ENCODE measurements at places on chromosomes 5 and 9.
A peak's percentile ranks its signal among the peaks of the same experiment; 100 is the strongest.

DNA sequence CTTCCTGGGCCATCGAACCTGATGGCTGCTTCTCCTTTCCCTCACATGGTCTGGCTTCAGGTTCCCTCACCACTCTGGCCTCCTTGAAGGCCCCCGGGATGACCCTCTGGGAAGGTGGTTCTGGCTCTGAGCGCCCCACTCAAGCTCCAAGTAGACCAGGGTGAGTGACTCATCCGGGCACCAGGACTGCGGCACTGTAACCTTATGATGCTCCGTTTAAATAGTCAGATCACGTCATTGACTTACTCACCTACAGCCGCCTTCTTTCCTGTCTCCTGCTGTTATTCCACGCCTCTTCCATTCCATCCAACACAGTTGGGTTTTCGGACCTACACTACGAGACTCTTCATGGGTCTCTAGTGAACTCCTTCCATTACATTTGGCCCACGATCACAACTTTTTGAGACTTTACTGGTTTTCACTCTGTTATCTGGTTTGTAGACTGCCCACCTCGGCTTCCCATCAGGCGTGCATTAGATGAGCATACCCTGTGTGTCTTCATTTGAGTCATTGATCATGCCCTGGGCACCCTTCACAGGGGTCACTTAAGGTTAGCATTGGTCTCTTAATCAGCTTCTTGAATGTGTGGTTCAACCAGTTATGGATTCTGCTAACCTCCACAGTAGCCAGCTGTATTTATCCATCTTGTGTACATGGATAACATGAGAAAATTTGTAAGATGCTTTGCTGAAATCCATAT, 138.8 kb upstream of the LMX1B start:
- DNase-seq, result no peak

DNA sequence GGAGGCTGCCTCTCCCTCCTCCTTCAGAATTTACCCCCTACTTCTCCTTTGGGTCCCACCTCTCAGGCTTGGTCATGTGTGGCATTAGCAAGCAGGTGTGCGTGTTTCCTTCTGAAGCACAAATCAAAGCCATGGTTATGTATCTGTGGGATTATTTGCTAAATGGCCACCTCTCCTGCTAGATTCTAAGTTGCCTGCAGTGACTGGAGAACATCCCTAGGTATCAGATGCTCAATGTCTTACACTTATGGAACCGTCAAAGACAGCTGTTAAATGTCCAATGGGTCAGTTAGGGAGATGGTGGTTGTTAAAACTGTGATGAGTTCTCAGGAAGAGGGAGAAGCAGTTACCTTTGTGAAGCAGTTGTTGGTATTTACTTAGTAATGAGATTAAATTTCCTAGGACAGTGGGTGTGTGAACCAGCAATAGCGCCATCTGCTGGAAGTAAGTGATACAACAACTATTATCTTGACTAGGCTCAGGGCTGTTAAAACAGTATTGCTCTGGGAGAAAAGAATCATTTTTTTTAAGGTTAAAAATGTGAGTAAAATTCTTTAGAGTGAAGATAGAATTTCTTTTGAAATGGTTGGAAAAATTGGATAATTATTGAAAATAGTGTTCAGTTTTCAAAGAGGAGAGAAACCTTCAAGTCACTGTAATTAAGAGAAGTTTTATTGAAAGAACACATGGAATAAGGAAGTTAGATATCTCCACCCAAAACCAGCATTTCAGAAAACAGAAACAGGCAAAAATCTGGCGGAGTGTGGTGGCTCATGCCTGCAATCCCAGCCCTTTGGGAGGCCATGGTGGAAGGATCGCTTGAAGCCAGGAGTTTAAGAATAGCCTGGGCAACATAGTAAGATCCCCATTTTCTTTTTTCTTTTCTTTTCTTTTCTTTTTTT, 71.3 kb downstream of the TMC1 start:
- no peak for DNase-seq

DNA sequence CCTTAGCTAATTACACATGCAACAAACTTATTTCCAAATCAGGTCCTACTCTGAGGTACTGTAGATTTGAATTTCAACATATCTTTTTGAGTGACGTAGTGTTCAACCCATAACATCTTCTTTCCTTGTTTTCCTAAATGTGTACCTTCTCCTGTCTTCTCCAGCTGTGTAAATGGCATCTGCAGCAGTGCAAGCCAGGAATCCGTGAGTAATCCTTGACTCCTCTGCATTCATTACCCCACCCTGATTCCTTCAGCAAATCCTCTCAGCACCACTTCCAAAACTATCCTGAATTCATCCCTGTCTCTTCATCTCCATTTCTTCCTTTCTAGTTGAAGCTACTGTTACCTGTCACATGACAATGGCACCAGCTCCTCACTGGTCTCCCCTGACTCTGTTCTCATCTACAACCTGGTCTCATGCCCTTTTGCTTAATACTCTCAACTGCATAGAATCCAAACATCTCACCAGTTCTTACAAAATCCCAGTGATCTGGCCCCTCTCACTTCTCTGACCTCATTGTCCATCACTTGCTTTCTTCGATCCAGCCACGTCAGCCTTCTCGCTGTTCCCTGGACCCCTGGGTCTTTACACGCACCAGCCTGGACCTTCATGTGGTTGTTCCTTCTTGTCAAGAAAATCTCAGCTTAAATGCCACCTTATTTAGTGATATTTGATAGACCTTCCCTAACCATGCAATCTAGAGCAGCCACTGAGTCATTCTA, 14.6 kb upstream of the TRAF1 start:
- DNase-seq, result no peak

DNA sequence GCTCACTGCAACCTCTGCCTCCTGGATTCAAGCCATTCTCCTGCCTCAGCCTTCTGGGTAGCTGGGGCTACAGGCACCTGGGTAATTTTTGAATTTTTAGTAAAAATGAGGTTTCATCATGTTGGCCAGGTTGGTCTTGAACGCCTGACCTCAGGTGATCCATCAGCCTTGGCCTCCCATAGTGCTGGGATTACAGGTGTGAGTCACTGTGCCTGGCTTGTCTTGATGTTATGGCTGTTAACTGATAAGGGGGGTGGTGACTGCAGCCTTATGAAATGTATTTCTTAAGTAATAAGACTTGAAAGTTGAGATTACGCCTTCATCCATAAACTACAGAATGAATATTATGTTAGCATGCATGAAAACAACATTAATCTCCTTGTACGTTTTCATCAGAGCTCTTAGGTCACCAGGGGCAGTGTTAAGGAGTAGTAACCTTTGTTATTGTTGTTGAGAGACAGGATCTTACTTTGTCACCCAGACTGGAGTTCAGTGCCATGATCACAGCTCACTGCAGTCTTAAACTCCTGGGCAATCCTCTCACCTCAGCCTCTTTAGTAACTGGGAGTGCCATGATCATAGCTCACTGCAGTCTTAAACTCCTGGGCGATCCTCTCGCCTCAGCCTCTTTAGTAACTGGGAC, 148.3 kb downstream of the ATP10B start:
- DNase-seq, result no peak

- no peak for DNase-seq
These were observed 159.2 kb downstream of the NSG2 start for GRCh38 chr5:174204535-174205313.

- no peak for DNase-seq
These were observed 178.1 kb downstream of the TMEM161B start for GRCh38 chr5:88090506-88090905.

DNA sequence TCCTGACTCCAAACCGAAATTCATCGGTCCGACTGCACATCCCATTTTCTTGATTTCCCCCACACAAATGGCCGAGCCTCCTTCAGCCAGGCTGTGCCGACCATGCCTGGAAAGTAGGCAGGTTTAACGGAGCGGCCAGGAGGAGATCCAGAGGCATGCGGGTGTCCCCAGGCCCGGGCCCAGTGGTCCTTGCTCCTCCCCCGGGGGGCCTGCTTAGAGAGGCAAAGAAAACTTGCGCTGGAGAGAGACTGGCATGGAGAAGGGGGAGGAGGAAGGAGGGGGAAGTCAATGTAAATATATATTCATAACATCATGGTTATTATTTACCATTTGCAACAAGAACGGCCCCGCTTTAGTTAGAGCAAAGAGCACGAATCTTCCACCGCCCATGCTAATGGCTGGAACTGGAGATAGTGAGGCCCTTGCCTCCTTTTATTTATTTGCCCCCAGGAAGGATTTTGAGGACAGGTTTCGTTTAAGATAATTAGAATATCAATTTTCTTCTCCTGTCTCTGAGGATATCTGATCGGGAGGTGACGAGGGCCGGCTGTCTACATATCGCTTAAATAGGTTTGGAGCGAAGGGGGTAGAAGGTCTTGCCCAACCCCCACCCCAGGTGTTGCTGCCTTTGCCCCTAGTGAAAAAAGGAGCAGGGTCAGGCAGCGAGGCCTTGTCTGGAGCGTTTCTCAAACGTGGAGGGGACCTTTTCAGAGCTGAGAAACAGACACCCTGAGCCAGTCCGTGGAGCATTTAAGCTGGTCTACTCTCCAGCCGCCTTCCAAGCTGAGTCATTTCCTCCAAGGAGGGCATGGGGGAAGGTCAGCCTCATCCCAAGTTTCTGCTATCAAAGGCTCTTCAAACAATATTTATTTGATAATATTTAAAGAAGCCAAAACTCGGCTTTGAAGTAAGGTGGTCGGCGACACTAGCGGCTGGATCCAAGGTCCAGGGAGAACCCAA, 2.5 kb downstream of the BARHL1 start:
- DNase-seq, result no peak

- DNase-seq, result no peak
These were observed 67.4 kb downstream of the VCAN start for GRCh38 chr5:83538786-83539462.

GRCh38 chr9:78806492-78807160, 509.7 kb downstream of the PSAT1 start:
- no peak for DNase-seq

GRCh38 chr9:125805057-125805456, 57.9 kb downstream of the PBX3 start:
- DNase-seq, result no peak

DNA sequence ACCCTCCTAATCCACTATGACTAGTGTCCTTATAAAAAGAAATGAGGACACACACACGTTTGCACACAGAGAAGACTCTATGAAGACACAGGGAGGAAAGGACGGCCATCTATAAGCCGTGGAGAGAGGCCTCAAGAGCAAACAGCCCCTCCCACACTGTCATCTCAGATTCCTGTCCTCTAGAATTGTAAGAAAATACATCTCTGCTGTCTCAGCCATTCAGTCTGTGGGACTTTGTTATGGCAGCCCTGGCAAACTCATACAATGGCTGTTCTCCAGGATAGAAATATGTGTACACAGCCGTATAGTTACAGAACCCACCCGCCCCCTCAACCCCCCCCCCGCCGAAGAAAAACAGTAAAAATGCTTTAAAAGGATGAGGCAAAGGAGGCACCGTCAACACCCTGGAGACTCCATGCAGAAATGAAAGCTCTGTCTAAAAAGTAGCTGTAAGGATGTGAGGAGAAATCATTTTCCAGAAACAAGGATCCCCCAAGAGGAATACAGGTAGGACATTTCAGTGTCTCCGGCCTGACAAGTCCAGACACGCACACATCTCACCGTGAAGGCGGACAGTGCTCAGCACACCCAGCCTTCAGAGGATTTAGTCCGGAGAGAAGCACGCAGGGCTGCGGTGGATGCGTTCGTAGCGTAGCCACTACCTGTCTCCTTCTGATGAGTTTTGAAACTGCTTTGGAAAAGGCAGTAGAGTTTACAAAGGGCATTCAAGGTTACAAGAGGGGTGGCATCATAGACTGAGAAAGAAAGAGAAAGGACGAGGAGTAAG, 110.8 kb upstream of the ERCC6L2 start:
- peak; percentile 37 for DNase-seq

- DNase-seq, result no peak
These were observed 73.9 kb downstream of the ACTBL2 start for GRCh38 chr5:57408714-57409113.

- DNase-seq, result no peak
These were observed 18.0 kb downstream of the PLAA start for GRCh38 chr9:26928902-26929495.

DNA sequence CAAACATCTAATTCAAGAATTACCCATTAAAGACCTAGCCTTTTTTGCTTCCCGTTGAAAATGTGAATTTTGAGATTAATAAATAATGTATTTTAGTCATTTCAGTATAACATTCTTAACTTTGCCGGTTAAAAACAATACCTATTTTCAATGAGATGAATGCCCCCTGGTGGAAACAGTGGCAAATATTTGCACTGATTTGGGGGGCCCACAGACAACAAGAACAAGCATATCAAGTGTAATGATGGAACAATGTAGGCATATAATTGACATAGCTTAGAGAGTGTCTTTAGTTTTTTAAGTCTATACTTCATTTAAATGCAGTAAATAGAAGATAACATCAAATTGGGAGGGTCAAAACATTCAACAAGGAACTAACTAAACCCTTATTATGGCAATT, 111.9 kb downstream of the NTRK2 start:
- DNase-seq, result no peak

- DNase-seq, result no peak
These were observed 547 bp downstream of the CLTA start for GRCh38 chr9:36191290-36191645.

GRCh38 chr5:34632807-34633422, 23.2 kb upstream of the RAI14 start:
- no peak for DNase-seq

GRCh38 chr5:140035881-140036280, 7.2 kb downstream of the NRG2 start:
- DNase-seq, result no peak

GRCh38 chr9:98573749-98574278, 134.9 kb downstream of the GABBR2 start:
- DNase-seq, result no peak

DNA sequence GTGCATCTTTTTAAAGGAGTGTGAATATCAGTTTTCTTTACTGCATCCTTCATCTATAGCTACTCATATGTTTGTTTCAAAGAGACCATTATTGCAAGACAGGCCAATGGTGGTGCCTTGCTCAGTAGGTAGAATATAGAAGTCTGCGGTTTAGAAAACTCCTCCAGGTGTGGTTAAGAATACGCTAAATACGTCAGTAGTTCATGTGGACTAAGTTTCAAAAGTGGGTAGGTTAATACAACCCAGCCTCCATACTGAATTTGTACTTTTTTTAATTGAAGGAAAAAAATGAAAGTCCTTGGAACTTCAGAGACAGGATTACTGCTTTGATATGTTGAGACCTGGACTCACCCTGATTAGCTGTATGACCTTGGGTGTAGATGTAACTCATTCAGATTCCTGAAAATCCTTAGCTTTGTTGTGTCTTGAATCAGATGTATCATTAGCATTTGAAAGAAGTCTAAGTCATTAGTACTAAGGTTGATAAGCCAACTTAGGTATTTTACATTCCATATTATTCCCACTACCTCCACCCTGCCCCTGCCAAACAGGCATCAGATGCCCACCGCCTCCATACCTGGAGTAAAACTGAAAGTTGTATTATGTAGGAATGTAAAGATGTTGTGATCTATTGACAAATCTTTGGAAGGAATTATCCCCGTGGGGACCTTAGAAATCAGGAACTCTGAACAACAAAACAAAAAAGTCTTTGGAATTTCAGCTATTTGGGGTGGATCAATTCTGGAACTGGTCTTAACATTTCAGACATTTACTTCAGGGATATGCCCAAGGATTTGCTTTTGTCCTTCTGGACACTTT, 6.1 kb downstream of the BASP1 start:
- DNase-seq, result no peak

GRCh38 chr9:97786341-97786740, 66.7 kb upstream of the FOXE1 start:
- no peak for DNase-seq

GRCh38 chr9:87324613-87325194, 173.0 kb upstream of the DAPK1 start:
- no peak for DNase-seq

Data from breast epithelium (tissue), 4 donors.